Lower lobe of right lung (tissue), 2 donors: ENCODE measurements at places on chromosomes 2 and 18. TPM values are rescaled to one million over a fixed set of nuclear protein-coding genes. Genes with fewer than 3 reads are reported as not detected.

The ERBB4 gene
- total RNA-seq = 25.3 TPM

DNA sequence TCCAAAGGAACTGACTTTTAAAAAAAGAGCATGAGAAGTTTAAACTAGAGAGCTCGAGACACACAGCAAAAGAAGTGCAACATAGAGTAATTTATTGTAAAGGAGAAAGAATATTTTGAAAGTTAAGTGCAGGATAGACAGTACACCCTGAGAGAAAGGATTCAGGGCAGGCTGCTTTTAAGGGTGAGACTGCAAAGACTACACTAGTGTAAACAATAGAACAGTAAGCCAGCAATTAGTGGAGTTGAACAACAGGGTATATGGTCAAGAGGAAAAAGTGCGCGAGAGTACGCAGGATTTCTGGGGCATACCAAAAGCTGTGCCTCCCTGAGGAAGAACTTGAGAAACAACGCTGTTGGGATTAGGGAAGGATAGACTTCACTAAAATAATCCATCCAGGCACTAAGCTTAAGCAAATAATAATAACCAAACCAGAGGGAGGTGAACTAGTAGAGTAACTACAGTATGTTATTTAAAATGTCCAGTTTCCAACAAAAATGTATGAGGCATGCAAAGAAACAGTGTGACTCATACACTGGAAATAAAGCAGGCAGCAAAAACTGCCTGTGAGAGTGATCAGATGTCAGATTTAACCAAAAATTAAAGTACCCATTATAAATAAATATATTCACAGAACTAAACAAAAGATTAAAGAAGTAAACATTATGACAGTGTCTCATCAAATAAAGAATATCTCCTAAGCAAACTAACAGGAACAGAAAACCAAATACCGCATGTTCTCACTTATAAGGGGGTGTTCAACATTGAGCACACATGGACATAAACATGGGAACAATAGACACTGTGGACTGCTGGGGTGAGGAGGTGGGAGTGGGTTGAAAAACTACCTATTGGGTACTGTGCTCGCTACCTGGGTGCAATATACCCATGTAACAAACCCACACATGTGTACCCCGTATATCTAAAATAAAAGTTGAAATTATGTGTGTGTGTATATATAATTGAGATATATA is 40.5 kb upstream of the EMILIN2 start:
- H3K36me3 ChIP-seq = peaks cover 10% of the 10 kb centered on the region
- no peaks in the 10 kb centered on the region for H3K27me3 ChIP-seq
- no peak overlapping the region for H3K27ac ChIP-seq
- H3K4me3 ChIP-seq = no peak overlapping the region
- no peak for DNase-seq

The HDHD2 gene
- 37.7 TPM for total RNA-seq

- DNase-seq = no peak
- no peaks in the 10 kb centered on the region for H3K4me1 ChIP-seq
- H3K36me3 ChIP-seq = no peaks in the 10 kb centered on the region
- H3K27me3 ChIP-seq = peaks cover 3% of the 10 kb centered on the region
- no peak overlapping the region for H3K27ac ChIP-seq
- H3K4me3 ChIP-seq = no peak overlapping the region
These were observed 69.7 kb downstream of the LYPD6 start for GRCh38 chr2:149399934-149400615.

The GAREM1 gene
- 10.3 TPM for total RNA-seq
